ENCODE measurements at places on chromosomes 5 and 9.

DNA sequence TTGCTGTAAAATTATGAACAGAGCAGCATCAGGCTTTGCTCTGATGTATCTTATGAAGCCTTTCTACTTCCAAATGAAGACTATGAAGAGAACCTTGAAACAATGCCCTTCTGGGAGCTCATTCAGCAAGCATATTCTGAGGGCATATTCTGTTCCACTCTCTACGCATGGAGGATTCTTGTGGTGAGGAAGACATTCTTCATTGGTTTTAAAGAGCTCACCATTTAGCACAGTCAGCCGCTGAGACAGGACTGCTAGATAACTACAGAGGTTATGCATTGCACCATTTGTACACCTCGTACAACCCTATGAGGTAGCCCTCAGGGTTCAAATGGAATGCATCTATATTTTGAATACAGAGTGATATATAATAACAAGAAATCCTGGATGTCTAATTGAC is 61.0 kb downstream of the INVS start:
- no peak overlapping the region for H3K27ac ChIP-seq
- DNase-seq, result no peak
- H3K36me3 ChIP-seq, result no peaks in the 10 kb centered on the region
- no peak overlapping the region for H3K4me3 ChIP-seq
- no peaks in the 10 kb centered on the region for H3K4me1 ChIP-seq
- H3K27me3 ChIP-seq, result no peaks in the 10 kb centered on the region

- no peak for DNase-seq
- peaks cover 3% of the 10 kb centered on the region for H3K27me3 ChIP-seq
- no peaks in the 10 kb centered on the region for H3K4me1 ChIP-seq
- H3K4me3 ChIP-seq, result no peak overlapping the region
- H3K27ac ChIP-seq, result no peak overlapping the region
These were observed 270.0 kb upstream of the TLE4 start for GRCh38 chr9:79301551-79302391.

DNA sequence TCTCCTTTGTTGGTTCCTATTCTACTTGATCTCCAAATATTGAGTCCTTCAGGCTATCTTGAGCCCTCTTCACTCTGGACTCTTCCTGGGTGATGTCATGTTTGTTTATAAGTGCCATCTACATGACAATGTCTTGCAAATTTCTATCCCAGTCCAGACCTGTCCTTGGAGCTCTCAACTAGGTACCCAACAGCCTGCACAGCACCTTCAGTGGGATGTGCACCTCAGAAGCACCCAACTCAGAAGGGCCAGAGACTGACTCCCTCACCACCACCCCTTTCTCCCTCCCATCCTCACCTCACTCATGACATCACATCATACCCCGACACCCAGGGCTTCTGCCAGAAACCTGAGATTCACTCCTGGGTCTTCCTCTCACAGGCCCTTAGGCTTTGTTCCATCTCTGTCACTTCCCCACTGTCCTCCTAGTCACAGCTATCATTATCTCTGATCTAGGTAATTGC is 14.4 kb downstream of the TXN start:
- H3K36me3 ChIP-seq, result peaks cover 31% of the 10 kb centered on the region
- H3K4me3 ChIP-seq, result no peak overlapping the region
- no peak overlapping the region for H3K27ac ChIP-seq
- H3K27me3 ChIP-seq, result no peaks in the 10 kb centered on the region
- H3K4me1 ChIP-seq, result no peaks in the 10 kb centered on the region

- H3K4me3 ChIP-seq, result peak overlapping the region; percentile 77
- H3K27me3 ChIP-seq, result no peaks in the 10 kb centered on the region
- H3K4me1 ChIP-seq, result peaks cover 26% of the 10 kb centered on the region
- peak overlapping the region; percentile 63 for H3K27ac ChIP-seq
- peaks cover 47% of the 10 kb centered on the region for H3K36me3 ChIP-seq
- DNase-seq, result no peak
These were observed 563 bp downstream of the SNAPC4 start for GRCh38 chr9:136399176-136400037.

- no peak overlapping the region for H3K4me3 ChIP-seq
- H3K27me3 ChIP-seq, result no peaks in the 10 kb centered on the region
- peak overlapping the region; percentile 17 for H3K27ac ChIP-seq
- H3K4me1 ChIP-seq, result no peaks in the 10 kb centered on the region
- no peaks in the 10 kb centered on the region for H3K36me3 ChIP-seq
- DNase-seq, result peak; percentile 47
These were observed 24.4 kb upstream of the GRPEL2 start for GRCh38 chr5:149320791-149321330.

GRCh38 chr5:138901716-138902115 is 26.6 kb upstream of the LRRTM2 start:
- DNase-seq, result no peak
- no peaks in the 10 kb centered on the region for H3K27me3 ChIP-seq
- H3K4me1 ChIP-seq, result no peaks in the 10 kb centered on the region
- no peak overlapping the region for H3K4me3 ChIP-seq

DNA sequence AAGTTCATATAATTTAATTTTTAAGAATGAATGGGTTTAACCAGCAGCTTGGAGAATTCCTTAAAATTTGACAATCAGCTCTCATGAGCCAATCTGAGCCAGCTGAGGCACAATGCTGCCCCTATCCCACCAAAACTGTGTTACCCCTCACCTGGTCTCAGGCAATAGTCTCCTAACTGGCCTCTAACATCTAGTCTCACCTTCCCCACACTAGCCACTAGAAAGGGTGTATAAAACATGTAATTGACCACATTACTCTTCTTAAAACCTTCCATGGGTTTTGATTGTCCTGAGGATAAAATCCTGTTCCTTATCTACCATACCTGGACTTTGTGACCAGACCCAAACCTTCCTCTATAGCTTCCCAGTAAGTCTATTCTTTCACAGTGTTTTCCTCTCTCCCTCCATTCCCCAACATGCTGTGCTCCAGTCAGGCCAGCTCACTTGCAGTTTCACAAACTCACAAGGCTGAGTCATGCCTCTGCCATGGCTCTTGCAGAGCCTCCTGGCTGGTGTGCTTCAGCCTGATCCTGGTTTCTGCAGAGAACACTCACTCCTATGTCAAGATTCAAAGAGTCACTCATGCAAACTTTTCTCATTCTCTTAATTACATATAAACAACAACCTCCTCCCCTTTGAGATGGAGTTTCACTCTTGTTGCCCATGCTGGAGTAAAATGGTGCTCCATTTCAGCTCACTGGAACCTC is 16.0 kb upstream of the ZCCHC7 start:
- H3K36me3 ChIP-seq, result no peaks in the 10 kb centered on the region
- no peaks in the 10 kb centered on the region for H3K4me1 ChIP-seq
- no peak overlapping the region for H3K27ac ChIP-seq
- DNase-seq, result no peak
- H3K27me3 ChIP-seq, result peaks cover 3% of the 10 kb centered on the region
